Smooth muscle cell of the umbilical artery (primary cell): ENCODE measurements at places on chromosomes 16 and 17. TPM values are rescaled to one million over a fixed set of nuclear protein-coding genes. Genes with fewer than 3 reads are reported as not detected.

The VWA3A gene
- total RNA-seq, result 0.18 TPM in 1 of 2 replicates, not detected in the other

The HOXB4 gene
- 1.2 and 1.8 TPM in 2 replicates for total RNA-seq

The DHRS7C gene
- total RNA-seq, result not detected in 2 replicates

The CETP gene
- total RNA-seq, result not detected in 2 replicates
